ENCODE measurements at places on chromosomes 6 and 20.

GRCh38 chr6:42200035-42200434 is 5.3 kb upstream of the GUCA1B start:
- DNase-seq = no peak

- no peak for DNase-seq
Measured at GRCh38 chr6:34608321-34609091, 52.4 kb upstream of the SPDEF start.

- no peak for DNase-seq
Measured at GRCh38 chr20:34541264-34541901, 17.1 kb upstream of the MAP1LC3A start.

GRCh38 chr20:49631856-49632418 is 64.0 kb upstream of the PTGIS start:
- no peak for DNase-seq

GRCh38 chr6:5580736-5581581 is 319.6 kb downstream of the FARS2 start:
- no peak for DNase-seq

DNA sequence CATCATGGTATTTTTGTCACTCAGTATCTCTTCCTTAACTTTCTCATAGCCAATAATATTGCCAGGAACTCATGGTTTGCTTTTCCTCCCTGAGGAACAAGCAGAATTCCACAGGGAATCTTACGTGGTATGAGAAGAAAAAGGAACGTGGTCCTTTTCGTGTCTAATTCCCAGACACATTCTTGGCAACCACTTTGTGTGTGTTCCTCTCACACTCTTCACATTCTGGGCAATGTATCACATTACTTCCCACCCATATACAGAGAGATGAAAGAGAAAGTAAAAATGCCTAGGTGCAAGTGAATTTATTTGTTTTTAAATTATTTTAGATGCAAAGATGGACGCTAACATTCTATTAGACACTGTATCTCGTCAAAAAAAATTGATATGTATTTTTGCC is 102.7 kb downstream of the PTPRK start:
- DNase-seq = no peak

GRCh38 chr20:47907031-47907675 is 121.9 kb upstream of the SULF2 start:
- DNase-seq = no peak

DNA sequence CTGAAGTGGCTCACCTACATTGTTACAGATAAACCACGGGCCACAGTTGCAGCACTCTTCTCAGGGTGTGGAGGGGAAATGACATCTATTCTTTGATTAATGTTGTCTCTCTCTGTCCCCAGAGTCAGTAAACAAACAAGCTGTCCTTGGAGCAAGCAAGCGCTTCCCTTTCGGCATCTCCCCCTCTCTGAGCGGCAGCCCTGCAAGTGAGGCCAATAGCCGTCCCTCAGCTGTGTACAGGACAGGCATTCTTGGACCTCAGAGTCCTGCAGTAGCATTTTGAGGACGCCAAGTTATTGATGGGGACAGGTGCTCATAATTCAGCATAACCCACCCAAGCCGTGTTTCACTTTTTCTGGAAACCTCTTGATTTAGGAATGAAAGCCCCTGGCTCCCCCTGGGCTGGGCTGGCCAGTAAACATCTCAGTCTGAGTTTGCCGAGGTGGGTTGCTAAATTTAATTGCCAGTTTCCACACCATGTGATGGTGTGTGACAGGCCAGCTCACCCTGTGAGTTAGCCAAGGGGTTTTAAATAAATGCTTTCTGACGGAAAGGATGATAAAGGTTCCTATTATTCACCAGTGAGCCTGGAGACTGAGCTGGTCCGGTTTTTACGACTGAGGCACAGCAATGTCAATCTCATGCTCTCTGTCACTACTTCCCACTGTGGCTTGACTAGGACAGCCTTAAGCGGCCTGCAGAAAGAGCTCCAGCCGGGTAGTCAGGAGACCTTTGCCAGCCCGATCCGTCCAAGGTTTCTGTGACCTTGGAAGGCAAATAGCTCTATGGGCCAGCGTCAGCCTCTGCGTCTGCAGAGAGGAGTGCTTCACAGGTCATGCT is 214.8 kb upstream of the RREB1 start:
- no peak for DNase-seq

DNA sequence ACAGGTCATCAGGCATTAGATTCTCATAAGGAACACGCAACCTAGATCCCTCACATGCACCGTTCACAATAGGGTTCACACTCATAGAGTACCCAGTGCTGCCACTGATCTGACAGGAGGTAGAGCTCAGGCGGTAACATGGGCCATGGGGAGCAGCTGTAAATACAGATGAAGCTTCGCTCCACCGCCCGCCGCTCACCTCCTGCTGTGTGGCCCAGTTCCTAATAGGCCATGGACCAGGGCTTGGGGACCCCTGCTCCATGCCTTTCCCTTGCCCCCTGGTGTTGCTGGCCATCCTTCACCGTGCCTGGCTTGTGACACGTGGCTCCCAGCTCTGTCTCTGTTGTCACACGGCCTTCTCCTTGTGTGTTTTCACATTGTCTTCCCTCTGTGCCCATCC is 171.1 kb upstream of the JARID2 start:
- DNase-seq = no peak

DNA sequence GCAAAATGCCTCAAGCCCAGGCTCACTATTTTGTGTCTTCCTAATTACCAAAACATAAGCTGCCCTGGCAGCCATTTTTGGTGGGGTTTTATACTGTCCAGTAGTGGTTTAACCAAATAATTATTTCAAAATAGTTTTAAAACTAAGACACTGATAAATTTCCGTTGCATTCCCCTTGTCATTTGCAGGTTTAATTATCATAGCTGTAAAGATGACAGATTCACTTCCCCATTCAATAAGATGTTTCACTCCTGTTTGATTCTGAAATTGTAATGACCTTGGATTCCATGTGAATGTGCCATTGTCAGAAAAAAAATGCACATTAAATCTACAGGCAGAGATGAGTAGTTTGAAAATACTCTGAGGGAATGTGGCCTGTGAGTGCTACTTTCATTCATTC is 172.0 kb downstream of the COL9A1 start:
- no peak for DNase-seq

DNA sequence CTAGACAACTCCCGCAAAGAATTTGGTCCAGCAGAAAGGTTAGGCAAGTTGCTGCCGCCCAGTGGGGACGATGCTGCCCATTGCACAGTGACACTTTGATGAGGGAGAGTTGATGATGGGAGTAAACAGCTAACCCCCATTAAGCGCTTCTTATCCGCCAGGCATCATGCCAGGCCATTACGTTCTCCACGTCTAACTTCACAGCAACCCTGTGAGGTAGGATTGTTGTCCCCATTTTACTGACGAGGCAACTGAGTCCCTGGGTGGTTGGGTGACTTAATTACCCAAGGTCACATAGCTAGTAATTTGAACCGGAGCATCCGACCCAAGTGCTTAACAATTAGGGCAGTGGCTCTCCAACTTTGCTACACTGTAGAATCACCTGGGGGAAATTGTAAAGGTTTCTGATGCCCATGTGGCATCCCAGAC is 738 bp downstream of the RALGAPB start:
- no peak for DNase-seq

DNA sequence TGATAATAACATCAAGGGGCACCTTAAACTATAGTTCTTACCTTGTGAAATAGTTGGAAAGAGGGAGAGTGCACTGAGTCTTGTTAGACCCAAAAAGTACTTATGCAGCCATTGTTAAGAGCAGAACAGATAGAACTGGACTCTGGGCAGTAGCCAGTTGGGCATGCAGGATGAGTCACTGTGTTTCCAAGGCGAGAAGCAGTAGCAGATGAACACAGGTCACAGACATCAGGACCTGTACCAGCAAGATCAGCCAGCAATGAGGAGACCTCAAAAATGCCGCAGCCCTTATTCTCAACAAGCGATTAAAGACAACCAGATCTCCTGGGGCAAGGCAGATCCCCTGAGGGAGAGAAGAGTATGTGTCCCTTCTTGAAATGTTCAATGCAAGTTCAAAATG is 79.0 kb downstream of the SAMD3 start:
- no peak for DNase-seq

- no peak for DNase-seq
Measured at GRCh38 chr6:126640356-126640755, 300.4 kb downstream of the CENPW start.

GRCh38 chr20:62674370-62674769 is 32.1 kb downstream of the SLCO4A1 start:
- DNase-seq = no peak

DNA sequence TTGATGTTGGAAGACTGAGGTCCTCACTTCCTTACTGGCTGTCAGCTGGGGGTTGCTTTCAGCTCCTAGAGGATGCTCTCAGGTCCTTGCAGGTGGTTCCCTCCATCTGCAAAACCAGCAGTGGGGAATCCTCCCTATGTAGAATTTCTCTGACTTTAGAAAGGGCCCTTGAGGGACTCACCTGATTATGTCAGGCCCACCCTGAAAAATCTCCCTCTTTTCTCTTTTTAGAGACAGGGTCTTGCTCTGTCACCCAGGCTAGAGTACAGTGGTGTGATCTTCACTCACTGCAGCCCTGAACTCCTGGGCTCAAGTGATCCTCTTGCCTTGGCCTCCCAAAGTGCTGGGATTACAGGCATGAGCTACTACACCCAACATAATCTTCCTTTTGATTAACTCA is 102.9 kb upstream of the MCHR2 start:
- no peak for DNase-seq

DNA sequence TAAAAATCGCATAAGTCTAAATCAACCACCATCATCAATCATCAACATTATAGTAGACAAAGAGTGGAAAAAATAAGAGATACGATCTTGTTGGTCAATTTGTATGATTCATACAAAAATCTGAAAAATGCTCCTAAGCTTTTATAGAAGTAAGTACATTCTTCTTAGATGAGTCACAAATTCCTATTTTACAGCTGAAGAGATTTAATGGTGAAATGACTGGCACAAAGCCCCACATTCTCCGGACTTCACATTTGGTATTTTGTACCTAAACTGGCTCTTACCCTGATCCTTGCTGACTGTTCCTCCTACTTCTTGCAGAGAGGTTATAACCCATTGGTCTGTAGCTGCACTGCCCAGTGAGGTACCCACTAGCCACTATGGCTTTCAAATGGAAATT is 29.9 kb upstream of the PREP start:
- no peak for DNase-seq

DNA sequence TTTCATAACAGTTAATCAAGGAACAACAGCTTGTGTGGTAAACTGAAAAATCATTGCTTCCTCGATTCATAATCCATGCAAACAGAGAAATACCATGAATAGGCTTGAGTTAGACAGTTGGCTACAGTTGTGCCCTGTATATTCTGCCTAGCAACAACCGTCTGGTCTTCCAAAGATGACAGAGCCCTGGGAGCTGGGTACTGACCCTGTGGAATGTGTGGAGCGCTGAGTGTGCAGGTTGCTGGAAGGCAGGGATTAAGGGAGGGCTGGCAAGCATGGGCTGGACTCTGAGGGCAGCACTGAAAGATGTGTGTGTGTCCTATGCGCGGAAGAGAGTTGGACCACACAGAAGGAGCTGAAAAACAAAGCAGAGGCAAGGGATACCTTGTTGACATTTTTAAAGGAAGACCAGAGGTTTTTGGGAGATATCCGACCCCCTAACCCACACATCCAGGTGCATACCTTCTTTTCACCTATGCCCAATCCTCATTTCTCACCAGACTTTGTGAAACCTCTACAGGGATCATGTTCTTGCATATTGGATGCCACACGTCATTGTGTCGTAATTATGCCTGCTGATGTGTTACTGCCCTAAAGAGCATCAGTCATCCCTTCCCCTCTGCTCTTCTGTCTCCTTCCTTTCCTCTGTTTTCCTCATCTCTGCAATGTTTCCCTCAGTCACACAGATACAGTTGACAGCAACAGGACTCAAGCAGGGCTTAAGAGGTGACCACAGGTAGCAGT is 58.2 kb upstream of the VGLL2 start:
- no peak for DNase-seq

GRCh38 chr6:89951574-89952104 is 57.4 kb downstream of the GJA10 start:
- DNase-seq = no peak

DNA sequence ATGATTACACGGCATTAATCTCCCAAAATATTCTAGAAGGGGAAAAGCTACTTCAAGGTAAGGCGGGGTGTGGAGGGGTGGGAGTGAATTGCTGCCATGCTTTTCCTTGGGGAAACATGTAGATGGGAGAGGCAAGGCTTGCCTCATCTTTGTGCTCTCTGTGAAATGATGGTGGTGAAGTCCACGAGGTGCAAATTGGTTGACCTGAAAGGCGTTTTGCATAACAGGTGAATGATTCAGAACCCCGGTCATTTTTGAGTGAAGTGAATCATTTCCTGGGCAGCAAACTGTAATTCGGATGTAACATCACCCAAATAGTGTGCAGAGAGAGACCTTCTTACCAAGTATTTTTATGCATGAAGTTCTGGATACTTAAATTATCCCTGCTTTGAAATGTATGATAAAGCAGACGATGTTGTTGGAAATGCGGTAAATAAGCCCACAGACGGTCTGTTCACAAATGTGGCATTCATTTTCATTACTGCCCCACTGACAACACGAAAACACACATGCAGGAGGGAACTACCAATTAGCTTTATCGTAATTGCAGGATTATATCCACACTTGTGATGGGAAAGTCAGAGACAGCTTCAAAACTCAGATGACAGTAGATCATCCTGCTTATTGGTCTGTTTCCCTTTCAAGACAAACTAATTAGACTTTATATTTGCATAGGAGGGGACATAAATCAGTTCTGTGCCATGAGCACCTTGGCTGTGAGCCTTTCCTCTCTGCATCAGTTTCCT is 3.0 kb downstream of the CDH4 start:
- no peak for DNase-seq

DNA sequence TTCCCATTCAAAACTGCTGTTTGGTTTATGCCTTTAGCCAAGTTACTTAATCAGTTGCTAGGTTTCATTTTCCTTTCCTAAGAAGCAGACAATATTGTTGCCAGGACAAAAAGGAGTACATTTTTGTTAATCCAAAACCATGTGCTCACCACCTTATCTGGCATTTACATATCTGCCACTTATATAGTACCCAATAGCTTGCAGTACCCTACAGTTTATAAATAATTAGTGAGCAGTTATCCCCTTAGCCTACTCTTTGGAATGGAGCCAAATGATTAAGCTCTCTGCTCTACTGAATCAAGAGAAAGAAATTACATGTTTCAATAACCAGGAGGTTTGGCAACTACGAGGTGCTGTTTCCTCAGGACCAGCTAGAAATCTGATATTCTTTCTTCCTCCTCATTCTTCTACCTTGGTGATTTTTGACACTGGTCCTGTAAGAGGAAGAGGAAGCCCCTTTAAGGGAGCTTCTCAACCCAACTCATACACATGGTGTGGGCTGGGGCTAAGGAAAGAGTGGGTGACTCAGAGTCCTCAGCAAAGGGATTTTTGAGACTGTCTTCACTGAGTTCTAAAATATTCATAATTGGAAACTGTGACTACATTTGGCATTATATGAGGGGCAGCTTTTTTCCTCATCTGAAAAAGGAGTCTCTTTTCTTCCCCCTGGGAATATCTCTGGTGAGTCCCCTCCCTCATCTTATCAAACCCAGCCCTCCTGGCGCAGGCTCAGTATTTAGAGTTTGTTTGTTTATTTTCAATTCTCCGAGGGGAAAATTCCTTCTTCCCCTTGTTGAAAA is 1.5 kb downstream of the ZNFX1 start:
- no peak for DNase-seq
